Osteocyte (in vitro differentiated cells): ENCODE measurements at places on chromosomes 6 and 20. TPM values are rescaled to one million over a fixed set of nuclear protein-coding genes. Genes with fewer than 3 reads are reported as not detected.

The TIAM2 gene
- total RNA-seq = 11.2 and 12.9 TPM in 2 replicates

The THBS2 gene
- total RNA-seq = 650 and 687 TPM in 2 replicates

The ECT2L gene
- 0.13 TPM in 1 of 2 replicates, not detected in the other for total RNA-seq

The BPIFA1 gene
- not detected in 2 replicates for total RNA-seq

The DPPA5 gene
- total RNA-seq = not detected in 2 replicates

DNA sequence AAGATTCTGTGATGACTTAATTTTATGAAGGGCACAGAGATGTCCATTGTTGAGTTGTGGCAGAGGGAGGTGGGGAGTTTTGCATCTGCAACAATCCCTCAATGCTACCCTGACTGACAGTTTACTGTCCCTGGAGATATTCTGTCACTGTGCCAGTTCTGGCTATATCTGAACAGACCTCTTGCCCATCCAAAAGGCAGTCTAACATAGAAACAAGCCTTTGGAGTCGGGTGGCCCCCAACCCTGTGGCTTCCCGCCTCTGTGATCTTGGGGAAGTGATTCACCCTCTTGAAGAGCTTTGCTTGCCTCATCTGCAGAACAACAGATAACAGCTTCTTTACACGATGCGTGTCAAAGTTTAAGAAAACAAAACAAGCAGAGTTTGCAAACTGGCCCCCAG, 3.8 kb upstream of the E2F1 start:
- no peak overlapping the region for H3K4me3 ChIP-seq
- H3K27me3 ChIP-seq = no peaks in the 10 kb centered on the region
- H3K27ac ChIP-seq = no peak overlapping the region
- no peaks in the 10 kb centered on the region for H3K36me3 ChIP-seq
- peaks cover 11% of the 10 kb centered on the region for H3K4me1 ChIP-seq

DNA sequence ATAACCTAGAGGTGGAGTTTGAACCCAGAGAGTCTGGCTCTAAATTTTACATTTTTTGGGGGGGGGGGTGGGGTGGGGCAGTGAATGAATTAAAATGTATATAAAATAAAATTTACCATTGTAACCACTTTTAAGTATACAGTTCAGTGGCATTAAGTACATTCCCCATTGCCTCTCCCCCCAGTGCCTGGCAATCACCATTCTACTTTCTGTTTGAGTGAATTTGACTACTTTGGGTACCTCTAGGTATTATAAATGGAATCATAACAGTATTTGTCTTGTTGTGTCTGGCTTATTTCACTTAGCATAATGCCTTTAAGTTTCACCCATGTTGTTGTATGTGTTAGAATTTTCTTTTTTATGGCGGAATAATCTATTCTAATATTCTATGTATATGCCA, 2.7 kb downstream of the FAM110A start:
- no peaks in the 10 kb centered on the region for H3K36me3 ChIP-seq
- no peak overlapping the region for H3K4me3 ChIP-seq
- no peak overlapping the region for H3K27ac ChIP-seq
- peaks cover 27% of the 10 kb centered on the region for H3K4me1 ChIP-seq
- DNase-seq = no peak

- H3K36me3 ChIP-seq = no peaks in the 10 kb centered on the region
- H3K27me3 ChIP-seq = no peaks in the 10 kb centered on the region
- H3K4me3 ChIP-seq = no peak overlapping the region
Measured at GRCh38 chr6:148566664-148567350, 180.0 kb upstream of the UST start.

DNA sequence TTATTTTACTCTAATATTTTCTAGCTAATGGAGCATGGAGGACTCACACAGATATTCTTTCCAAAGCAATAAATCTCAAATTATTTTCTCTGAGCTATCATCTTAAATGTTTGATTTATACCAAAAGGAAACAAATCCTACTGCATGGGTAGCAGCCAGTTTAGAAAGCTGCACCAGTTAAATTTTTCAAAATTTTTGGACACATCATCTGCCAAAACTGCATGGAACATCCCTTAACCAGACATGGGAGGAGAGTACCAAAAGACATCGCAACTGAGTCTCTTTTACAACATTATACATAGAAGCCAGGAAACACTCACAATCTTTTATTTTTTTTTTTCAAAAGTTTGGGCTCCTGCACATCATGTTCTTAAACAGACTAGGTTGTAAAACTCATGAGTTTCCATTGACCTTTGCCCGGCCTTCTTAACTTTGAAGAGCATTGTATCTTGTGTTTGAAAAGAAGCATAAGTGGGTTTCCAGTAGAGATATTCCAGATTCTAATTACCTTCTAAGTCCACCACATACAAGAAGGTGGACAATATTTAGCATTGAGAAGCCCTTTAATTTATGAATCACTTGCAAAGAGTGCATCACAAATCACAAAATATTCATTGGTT, 87.7 kb upstream of the HMGCLL1 start:
- H3K27me3 ChIP-seq = no peaks in the 10 kb centered on the region
- H3K27ac ChIP-seq = no peak overlapping the region
- H3K4me1 ChIP-seq = peaks cover 30% of the 10 kb centered on the region
- peaks cover 7% of the 10 kb centered on the region for H3K36me3 ChIP-seq

DNA sequence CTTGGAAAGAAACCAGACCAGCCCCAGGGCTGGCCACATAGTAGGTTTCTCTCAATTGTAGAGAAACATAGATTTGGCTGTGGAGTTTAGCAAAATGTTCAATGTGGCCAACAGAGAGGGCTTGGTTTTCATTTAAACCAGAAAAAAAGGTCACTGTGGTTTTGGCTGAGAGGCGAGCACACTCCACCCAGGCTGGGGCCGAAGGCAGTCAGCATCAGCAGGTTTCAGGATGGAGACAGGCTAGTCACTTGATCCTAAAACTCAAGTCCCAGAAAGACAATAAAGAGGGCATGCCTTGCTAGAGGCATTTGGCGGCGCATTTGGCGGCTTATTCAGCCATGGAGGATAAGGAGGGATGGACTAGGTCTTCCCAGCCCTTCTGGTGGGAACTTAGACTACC, 73.1 kb downstream of the PRND start:
- DNase-seq = no peak
- H3K27me3 ChIP-seq = no peaks in the 10 kb centered on the region
- H3K4me3 ChIP-seq = no peak overlapping the region
- H3K36me3 ChIP-seq = no peaks in the 10 kb centered on the region
- no peaks in the 10 kb centered on the region for H3K4me1 ChIP-seq
- H3K27ac ChIP-seq = no peak overlapping the region

The CGA gene
- not detected in 2 replicates for total RNA-seq

- H3K27ac ChIP-seq = no peak overlapping the region
- no peak for DNase-seq
- peaks cover 2% of the 10 kb centered on the region for H3K27me3 ChIP-seq
Measured at GRCh38 chr6:27374824-27375612, 13.5 kb upstream of the ZNF391 start.

DNA sequence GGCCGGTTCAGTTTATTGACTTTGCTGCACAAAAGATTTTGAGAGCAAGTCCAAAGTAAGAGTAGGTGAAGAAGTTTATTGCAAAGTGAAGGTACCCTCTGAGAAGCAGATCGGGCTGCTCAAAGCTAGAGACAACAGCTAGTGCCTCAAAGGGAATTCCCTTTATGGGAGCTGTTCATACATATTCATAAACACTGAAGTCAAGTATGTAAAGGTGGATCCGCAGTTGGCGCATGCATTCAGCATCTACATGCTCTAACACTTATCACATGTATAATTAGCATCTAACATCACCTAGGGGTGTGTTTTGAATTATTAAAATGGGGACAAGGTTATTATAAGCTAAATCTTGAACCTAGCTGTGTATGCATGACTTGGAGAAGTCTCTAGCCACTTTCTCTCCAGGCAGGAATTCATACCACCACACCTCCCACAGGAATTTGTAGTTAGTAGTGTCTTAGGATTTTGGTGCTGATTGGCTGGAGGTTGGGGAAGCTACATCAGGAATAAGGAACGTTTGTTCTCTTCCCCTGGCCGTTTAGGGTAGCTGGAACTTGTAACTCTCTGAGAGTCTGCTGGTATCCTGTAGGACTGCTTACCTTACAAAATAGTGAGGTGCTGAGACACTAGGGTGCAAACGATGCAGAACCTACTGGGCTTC, 1633.9 kb downstream of the GRIK2 start:
- H3K27ac ChIP-seq = no peak overlapping the region
- no peak for DNase-seq
- no peak overlapping the region for H3K4me3 ChIP-seq
- no peaks in the 10 kb centered on the region for H3K36me3 ChIP-seq
- H3K4me1 ChIP-seq = no peaks in the 10 kb centered on the region
